ENCODE measurements at places on chromosomes 5 and 9.

GRCh38 chr9:107734256-107735013, 244.9 kb upstream of the KLF4 start:
- no peak for DNase-seq

- no peak for DNase-seq
Measured at GRCh38 chr9:80440724-80441123, 869.0 kb downstream of the TLE4 start.

GRCh38 chr9:14014744-14015143, 299.2 kb downstream of the NFIB start:
- no peak for DNase-seq

DNA sequence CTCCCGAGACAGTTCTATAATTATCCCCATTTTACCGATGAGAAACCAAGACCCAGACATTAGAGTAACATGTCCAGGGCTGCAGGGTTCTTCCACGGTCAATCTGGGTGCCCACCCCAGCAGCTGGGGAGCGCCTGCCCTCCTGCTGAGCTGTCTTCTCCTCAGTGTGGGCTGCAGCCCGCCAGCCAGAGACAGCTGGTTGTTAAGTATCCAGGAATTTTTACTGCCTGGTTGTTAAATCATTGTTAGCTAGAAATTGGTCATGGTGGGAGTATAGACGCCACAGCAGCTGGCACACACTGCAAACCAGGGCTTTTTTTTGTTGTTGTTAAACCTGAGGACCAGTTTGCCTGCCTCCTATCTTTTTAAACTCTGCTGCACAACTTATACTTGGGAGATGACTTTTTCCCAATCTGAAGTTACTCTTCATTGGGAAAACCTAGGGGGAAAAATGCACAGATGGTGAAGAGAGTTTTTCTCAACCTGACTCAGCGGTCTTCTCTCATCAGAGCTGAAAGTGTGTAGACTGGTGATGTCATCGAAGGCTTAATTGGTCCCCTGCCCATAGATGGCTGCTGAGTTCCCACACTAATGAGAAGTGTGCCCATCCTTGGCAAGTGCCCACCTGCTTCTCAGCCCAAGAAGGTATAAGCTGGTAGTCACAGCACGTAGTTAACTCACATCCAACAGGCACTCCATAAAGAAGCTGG, 208.6 kb downstream of the DRD1 start:
- DNase-seq, result no peak

GRCh38 chr5:173862047-173862477, 26.1 kb upstream of the CPEB4 start:
- DNase-seq, result no peak

DNA sequence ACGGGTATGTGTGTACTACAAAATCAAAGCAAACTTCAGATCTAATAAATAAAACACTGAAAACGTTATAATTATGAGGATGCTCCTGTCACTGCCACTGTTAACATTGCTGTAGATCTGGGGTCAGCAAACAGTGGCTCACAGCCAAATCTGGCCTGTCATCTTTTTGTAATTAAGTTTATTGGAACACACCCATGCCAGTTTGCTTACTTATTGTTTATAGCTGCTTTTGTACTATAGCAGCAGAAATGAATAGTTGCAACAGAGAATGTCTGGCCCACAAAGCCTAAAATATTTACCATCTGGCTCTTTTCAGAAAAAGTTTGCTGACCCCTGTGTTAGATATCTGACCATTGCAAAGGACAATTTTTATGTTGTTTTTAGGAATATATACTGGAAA, 32.1 kb downstream of the PRRC1 start:
- no peak for DNase-seq

DNA sequence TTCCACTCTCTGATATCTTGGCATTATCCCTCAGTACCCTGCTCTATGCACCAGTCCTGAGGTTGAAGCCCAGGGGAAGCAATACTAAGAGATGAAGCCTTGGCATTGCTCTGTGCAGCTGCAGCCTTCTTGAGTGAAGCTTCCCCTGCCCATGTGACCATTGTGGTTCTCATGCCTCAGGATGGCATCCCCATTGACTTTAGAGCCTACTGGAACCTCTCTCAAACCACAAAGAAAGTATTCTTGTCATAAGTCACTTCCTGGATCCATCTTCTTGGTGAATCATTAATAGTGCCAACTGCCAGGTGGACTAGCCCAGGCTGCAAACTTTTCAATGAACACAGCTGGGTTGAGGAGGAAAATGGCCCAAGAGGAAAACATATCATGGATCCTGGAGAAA, 283.9 kb upstream of the RFX3 start:
- no peak for DNase-seq

GRCh38 chr5:135645336-135646180, 66.8 kb upstream of the CXCL14 start:
- DNase-seq, result no peak

GRCh38 chr9:121781701-121782464, 130.4 kb downstream of the DAB2IP start:
- no peak for DNase-seq

DNA sequence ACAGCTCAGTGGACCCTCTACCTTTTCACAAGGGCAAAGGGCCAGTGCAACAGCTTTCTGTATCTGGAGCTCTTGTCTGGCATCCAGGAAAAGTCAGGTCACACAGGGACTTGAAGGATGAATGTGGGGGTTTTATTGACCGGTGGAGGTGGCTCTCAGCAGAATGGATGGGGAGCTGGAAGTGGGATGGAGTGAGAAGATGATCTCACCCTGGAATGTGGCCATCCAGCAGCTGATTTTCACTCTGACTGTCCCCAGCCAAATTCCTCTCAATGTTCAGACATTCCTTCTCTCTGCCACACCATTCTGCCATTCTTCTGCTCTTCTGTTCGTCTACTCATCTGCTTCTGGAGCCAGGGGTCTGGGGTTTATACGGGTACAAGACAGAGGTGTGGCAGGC, 1119.9 kb downstream of the TAF11L14 start:
- no peak for DNase-seq

GRCh38 chr9:79210541-79211243, 361.1 kb upstream of the TLE4 start:
- DNase-seq, result no peak

DNA sequence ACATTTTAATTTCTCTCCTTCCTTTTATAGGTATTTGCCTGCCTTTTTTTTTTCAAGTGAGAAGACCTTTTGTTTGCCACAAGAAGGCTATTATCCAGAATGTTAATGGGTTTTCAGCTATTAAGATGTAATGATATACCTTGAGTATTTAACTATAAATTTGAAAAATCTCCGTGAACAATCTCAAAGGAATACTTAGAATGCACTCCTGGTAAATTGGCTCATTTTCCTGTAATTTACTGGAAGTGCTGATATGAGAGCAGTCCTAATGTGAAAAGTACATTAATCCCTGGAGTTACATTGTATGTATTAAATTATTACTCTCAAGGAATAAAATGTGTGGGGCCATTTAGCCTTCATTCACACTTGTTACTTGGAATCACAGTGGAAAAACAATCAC, 32.4 kb downstream of the AOPEP start:
- no peak for DNase-seq

- no peak for DNase-seq
Measured at GRCh38 chr5:111016801-111017200, 54.7 kb upstream of the TSLP start.

GRCh38 chr5:175706499-175706898, 48.6 kb downstream of the HRH2 start:
- DNase-seq, result no peak

- no peak for DNase-seq
Measured at GRCh38 chr9:137320555-137321384, 18.7 kb upstream of the NRARP start.

GRCh38 chr9:130933114-130934046, 5.7 kb downstream of the FIBCD1 start:
- DNase-seq, result no peak

- DNase-seq, result no peak
Measured at GRCh38 chr5:178383919-178384815, 151.6 kb upstream of the PHYKPL start.

DNA sequence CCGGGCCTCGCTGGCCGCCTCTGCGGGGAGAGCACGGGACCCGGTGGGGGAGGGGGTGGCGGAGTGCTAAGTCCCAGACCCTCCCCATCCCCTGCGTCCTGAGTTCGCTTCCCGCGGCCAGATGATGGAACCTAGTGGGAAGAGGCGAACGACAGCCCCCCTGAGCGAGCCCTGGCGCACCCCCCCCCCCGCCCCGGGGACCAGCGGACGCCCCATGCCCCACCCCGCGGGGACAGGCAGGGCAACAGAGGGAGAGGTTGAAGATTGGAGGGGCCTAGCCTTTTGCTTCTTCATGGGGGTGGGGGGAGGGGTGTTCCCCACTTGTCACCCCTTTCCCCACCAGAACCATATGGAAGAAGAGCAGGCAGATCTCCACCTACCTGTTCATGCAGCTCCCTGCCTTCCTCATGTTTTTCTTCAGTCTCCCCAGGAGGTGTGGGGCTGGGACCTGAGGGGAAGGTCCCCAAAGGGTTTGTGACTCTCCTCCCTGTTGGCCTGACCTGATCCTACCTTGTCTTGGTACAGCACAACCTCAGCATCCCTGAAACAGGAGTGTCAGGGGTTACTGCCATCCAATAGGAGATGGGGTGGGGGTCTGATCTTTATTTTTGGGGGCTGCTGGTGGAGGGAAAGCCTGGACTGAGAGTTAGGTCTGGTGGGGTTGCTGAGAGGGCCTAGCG, 485 bp downstream of the FAM53C start:
- no peak for DNase-seq

DNA sequence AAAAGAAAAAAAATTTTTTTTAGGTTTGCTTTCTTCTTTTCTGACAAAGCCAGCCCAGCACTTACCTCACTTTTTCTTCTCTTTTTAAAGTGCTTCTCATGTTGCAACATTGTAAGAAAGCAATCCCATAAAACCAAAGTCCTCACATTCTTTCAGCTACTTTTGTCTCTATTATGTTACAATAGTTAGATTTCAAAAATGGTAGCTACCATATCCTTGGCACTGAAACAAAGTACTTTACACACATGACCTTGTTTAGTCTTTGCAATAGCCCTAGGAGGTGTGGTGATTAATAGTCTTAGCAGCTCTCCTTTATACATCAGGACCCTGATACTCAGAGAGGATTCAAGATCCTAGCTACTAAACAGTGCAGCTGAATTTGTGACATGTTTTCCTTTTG, 23.5 kb upstream of the CARTPT start:
- DNase-seq, result no peak

DNA sequence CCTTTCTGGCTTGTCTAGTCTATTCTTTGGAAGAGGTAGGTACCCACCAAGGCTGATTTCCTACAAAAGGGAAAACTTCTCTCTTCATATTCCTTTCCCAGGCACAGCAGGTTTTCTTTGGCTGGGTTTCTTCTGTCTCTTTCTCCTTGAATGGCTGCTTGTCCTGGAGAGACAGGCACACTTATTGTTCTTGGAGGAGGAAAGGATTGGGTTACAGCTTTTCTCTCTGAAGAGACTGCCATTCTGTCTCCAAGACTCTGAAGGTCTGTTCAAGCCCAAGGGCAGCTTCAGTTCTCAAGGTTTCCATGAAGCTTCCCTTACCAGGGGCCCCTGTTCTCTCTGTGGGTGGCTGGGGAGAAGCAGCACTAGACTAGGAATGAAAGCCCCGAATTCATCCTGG, 33.9 kb downstream of the ACTBL2 start:
- no peak for DNase-seq

DNA sequence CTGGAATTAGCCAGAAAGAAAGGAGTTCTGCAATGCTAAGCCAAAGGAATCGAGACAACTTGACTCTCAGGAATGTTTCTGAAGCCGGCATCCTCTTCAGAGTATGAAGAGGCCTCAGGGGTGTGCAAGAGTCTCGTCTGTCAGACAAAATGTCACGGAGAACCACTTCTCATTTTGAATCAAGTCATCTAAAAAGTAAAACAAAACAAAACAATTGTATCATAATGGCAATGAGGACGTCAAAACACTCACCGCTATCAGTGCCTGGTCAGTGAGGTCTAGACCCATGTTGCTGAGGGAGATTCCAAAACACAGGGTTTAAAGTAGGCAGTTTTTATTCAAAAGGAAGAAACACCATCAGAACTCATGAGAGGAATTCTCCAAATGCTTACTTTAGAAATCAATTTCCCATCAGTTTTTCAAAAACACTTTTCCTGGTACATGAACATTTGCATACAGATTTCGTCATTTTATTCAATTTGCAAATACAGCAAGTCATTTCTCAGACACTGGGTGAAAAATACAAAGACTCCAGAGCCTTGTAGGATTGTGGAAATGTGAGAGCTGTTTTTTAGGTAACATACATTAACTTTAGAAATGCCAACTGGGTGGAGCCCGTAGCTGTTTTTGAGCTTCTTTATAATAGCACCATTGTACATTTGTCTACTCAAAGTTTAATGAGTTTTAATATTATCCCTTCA, 89.5 kb upstream of the MAP3K1 start:
- DNase-seq, result no peak

- DNase-seq, result no peak
Measured at GRCh38 chr5:59054963-59055528, 472.2 kb downstream of the RAB3C start.

DNA sequence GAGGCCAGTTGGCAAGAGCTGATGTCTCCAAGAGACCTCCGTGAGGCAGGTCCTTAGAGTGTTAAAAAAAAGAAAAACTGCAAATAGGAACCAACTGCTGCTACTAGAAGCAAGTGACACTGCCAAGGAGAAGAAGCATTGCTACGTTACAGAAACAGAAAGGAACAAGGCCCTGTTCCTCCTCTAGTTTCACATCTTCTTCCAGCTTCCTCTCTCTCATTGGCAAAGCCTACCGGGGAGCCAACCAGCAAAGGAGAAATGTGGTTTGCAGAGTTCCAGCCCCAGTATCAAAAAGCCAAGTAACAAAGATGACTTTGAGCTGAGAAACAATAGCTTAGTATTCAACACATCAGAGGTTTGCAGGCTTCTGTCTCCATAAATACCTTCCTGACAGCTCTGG, 145.9 kb downstream of the PRELID2 start:
- DNase-seq, result no peak

GRCh38 chr9:79809931-79810330, 238.2 kb downstream of the TLE4 start:
- no peak for DNase-seq

DNA sequence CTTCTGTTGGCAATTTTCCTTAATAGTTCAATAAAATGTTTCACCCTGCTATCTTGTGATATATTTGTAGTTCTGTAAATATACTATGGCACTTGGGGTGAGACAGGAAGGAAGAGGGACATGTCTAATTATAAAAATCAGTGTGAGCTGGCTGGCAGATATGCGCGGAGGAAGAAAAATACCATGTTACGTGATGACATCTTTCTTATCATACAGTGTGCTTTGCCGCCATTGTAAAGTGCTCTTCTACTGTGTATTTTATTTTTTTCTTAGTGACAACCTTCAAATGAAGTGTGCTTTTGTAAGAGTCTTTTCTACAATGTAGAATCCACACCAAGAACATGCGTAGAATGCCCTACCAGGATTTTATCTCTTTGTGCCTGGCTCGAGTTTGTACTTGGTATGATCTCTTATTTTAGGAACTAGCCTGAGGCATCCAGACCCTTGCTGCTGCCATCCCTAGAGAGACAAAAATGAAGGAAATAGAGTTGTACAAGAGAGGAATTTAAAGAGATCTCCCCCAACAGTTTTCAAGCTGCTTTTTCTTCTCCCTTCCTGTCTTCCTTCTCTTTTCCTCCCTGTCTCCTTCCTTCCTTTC, 46.7 kb upstream of the RIOK2 start:
- DNase-seq, result no peak
